Liver (tissue), 10 donors: ENCODE measurements at places on chromosomes 13 and 19.

DNA sequence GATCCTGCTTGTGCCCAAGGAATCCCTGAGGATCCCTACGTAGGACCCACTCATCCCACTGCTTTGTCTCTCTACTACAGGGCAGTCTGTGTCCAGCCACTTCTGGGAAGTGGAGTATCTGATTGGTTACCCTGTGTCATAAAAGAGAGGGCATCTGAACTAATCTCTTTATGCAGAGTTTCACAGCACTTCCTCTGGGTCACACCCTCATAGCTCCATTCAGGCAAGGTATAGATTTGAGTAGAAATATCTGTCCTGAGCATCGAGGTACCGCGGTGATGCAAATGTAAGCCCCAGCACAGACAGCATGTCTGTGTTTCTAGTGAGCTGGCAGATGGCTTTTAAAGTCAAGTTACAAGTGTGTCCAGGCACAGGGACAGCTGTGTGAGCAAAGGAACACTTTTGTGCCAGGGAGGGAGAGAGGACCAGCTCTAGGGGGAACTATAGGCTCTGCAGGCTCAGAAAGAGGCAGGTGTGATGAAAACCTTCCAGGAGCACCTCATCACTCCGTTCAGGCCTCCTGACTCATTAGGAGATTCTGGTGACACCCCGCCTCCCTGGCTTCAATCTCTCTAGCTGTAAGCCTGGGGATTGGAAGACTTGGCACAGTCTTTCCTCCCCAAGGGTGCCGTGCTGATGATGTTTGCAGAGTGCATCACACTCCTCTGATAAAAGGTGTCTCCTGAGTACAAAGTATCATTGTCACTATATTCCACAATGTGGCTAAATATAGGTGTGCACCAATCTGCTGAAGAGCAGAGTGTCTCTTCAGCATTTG, 84.3 kb upstream of the UBL3 start:
- DNase-seq: no peak

GRCh38 chr13:41471785-41472184, 14.4 kb downstream of the RGCC start:
- DNase-seq: no peak

DNA sequence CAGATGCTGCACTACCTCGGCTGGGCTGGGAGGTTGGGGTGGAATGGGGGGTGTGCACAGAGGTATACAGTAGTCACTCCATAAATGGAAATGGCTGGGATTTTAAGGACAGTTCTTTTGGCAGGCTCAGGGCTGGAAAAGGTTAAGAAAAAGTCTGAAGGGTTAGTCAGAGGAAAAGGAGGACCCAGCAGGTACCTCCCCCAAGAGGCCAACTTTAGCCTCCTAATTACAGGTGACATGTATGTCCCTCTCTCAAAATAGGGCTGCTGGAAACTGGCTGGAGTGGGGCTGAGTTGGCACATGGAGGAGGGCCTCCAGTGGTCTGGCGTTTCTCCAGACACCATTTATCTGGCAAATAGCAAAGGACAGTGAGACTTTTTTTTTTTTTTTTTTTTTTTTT, 994 bp downstream of the CCDC194 start:
- DNase-seq: no peak

DNA sequence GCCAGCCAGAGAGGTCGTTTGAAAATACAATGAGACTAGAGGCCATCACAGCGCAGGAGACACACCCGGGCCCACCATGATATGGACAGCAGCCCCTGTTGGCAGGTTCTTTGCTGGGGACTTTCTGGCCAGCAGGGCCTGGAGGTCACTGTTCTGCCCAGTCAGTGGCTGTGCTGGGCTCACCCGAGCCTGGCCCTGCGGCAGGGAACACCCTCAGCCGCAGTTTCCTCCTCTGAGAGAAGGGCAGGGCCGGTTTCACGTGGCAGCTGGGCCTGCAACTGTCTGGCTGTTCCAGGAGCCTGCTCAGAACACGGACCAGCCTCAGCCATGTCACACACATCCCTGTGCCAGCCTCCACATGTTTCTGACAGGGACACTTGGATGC, 39.4 kb downstream of the ADPRHL1 start:
- no peak for DNase-seq

DNA sequence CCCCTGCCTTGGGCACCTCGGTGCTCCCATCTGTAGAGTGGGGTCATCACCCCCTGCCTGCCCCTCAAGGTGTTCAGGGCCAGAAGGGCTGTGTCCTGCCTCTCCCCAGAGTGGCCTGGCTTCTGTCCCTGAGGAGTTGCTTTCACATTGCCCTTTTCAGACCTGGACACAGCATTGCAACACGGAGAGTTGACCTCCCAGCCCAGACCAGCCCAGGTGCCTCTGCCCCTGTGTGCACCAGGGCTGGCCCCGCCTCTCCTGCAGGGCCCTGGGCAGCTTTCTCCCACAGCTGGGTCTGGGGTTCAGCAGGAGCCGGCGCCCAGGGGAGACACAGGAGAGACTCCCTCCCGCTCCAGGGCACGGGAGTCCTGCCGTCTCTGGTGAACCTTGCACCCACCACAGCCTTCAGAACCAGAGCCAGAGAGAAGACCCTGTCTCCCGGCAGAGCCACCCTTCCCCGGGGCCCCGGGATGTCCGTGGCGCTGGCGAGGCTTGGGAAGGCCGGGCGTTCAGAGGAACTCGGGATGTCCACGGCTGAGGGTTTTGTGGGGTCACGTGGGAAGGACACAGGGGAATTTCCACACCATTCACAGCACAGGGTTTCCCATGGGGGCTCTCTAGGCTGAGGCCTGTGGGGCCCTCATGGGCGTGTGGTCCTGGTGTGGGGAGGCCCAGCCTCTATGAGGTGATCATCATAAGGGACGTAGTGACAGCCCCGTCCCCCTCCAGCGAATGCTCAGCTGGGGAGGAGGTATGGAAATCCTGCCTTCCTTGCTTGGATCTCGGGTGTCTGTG, 23.2 kb downstream of the C13orf46 start:
- no peak for DNase-seq

GRCh38 chr13:111359237-111359915, 38.9 kb downstream of the TEX29 start:
- peak; percentile 22 for DNase-seq

DNA sequence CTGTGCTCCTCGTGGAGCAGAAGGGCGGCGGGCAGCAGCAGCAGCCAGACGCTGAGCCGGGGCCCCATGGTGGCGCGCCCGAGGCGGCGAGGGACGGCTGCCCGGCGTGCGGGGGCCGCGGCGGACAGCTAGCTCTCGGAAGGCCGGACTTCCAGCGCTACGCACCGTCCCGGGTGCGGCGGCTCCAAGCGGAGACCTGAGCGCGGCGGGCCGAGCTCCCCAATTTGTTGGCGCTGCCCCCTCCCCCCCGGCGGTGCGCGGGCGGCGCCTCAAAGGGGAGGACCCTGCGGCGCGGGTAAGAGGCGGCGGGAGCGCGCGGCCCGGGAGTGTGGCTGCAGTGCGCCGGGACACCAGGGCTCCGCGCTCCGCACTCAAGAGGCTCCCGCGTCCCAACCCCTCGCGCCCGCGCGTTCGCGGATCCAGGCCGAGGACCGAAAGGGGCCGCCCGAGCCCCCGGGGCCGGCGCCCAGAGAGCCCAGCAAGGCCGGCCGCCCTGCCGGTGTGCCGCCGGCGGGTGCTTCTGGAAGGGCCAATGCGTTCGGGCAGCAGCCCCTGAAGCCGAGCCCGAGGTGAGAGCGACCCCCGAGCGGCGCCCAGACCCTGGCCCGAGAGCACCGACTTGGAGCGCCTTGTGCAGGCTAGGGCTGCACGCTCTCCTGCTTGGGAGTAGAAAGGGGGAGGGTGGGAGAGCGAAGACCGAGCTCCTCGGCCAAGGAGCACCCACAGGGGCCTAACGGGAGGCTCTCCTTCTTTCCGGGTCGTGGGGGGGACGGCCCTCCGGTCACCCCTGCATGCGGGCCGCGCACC, at the start of the genes COL4A1 and COL4A2:
COL4A1 (minus strand) TSS at position 198 of the 807 bp plus-strand sequence; CDS start at position 68, 130 bp downstream.
COL4A2 (plus strand) TSS at position 325 of the 807 bp plus-strand sequence. CDS start 620 bp downstream, outside the sequence.
- DNase-seq: no peak

DNA sequence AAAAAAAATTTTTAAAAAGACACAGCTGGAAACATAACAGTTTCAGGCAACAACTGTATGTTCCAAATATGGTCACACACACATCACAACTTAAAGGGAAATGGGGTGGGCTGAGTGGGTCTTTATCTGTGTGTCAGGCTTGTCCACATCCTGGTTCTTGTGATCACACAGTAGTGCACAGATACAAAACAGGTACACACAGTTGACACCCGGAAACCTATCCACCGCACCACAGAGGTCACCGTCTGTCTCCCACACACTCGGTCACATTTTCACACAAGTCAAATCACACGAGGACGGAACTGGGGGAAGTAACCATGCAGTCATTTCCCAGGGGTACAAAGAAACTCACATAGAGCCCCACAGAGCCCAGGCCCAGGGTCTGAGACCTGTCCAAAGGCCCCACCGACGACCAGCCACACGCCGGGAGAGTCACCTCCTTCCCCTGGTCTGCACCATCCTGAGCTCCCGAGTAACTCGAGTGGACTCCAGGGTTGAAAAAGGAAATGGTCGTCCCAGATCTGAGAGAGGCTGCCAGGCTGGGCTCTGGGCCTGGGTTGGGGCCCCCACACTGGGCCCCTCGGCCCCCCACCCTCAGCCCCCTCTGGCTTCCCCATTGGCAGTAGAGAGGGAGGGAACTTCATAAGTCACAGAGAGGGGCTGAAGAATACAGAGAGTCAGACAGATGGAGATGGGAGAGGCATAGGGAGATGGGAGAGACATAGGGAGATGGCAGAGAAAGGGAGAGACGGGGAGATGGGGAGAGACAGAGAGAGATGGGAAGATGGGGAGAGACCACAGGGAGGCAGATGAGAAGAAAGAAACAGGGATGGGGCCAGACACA, 1.3 kb upstream of the PPAN start:
- no peak for DNase-seq

GRCh38 chr19:43700395-43701000, 15.4 kb upstream of the IRGC start:
- DNase-seq: no peak

GRCh38 chr19:16095071-16095571, 16.6 kb upstream of the RAB8A start:
- no peak for DNase-seq

GRCh38 chr19:33432015-33432414, 58.5 kb downstream of the CEBPG start:
- DNase-seq: no peak
